GOT3 (cell line): ENCODE measurements at places on chromosomes 2 and 18.

DNA sequence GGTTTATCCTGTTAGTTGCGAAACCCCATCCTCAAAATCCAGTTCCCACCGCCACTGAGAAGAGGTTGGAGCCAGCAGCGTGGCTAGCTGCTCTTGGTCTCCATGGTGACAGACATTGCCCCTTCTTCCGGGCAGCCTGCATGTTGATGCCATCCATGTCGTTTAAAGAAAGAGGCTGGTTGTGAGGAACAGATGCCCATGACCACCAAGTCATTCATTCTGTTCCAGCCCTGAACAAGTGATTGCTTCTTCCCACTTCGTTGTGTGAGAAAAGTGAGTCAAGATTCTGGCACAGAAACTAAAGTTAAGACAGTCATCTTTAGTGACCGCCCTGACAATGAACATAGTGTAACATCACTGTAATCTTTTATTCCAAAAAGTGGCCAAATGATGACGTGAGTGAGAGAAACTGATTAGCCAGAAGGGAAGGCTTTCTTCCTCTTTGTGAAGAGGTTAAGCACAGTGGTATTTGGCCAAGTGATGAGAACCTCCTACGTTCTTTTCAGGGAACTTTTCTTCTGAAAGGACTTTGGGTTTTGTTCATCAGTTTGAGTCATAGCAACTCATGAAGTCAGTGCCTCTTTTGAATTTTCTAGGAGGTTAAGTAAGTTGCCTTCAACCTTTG is 272.5 kb downstream of the GALR1 start:
- DNase-seq, result no peak

DNA sequence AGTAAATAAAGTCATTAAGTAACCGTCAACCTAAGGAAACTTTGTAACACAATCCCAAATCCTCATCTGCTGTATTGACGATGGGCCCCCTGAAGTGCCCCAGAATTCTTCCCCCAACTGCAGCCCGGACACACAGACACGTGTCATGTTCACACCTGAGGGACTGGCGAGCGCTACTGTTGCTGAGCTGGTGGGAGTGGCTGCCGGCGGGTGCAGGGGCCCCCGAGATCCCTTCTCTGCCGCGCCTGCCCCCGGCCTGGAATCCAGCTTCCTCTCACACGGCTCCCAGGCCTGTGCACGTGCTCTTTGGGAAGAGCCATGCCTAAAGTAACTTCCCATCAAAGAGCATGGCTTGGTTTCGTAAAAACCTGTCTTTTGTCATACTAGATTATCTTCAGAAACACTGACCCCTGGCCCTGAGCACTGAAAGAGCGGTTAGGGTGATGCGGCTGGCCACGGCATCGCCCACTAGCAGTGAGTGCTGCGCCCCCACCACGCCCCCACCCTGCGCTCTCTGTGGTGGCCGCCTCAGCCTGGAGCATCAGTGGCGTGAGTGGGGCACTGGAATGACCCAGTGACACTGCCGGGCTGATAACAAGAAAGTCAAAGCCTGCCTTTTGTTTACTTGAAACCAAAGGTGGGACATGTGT is 56.0 kb downstream of the ADI1 start:
- DNase-seq, result no peak

DNA sequence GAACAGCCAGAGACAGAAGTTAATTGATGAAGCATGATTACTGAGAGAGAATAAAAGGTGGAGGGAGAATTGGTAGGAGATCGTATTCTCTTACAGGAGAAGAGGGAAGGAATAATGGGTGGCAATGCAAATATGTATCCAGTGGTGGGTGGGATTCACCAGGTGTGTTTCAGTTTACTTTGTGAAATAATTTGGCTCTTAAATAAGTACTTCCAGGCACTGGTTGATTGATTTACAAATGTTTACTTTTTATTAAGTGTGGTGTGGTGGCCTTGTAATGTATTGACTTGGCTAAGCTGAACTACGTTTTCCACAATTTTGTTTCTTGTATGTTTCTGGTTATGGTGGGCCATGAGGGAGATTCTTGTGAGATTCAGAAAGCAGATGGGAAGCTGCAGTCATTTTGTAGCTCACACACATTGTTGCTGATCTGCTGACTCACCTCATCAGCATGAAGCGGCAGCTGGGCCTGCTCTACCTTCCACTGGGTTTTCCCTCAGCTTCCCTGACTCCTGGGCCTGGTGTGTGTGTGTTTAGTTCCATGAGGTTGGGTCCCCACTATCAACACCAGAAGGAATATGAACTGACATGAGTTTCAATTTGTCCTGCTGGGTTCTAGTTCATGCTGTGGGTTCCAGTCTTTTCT is 32.6 kb downstream of the MYL12B start:
- DNase-seq, result no peak

GRCh38 chr18:32763293-32763692 is 9.5 kb downstream of the KLHL14 start:
- no peak for DNase-seq

- no peak for DNase-seq
Observed at GRCh38 chr2:203582468-203582867, 47.4 kb upstream of the RAPH1 start.

- no peak for DNase-seq
Observed at GRCh38 chr2:164430166-164430783, 191.0 kb downstream of the GRB14 start.

DNA sequence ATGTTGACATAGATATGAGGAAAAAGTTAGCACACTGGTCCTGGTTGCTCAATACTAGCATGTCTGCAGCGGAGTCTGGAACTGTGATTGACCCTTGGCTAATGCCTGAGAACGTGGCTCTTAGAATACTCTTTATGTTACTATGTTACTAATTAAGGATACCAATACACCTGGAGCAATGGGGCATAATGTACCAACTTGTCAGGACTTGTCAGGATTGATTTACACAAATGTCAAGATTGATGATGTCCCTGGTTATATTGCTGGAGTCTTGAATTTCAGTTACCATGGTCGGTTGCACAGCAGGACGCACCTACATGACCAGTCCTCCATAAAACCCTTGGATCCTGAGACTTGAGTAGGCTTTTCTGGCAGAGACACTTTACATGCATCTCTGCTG is 810.9 kb downstream of the CPS1 start:
- DNase-seq, result no peak
